CD4-positive, alpha-beta T cell treated with Interleukin-4 for 4 hours (primary cell): ENCODE measurements at places on chromosomes 1 and 21.

DNA sequence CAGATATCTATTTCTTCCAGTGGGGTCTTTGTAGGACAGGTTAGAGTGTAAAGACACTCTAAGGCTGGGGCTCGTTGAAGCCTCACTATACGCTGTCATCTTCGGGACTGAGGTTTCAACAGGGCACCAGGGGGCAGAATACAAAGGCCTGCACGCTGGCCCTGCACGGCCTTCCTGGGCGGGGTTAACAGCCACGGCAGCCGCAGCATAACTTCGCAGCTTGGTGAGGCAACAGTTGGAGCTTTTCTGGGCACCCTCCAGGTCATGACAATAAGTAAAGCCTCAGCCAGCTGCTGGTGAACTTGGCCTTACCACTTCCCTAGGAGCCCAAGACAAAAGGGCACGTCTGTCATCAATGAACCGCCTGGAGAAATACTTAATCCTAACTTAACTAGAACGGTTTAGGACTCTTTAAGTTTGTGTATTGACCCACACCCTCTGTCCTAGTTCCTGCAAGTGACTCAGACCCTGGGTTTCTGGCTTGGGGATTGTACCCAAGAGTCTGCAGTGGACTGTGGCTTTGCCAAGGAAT, 2.3 kb upstream of the RUNX1 start:
- DNase-seq: peak; percentile 89

DNA sequence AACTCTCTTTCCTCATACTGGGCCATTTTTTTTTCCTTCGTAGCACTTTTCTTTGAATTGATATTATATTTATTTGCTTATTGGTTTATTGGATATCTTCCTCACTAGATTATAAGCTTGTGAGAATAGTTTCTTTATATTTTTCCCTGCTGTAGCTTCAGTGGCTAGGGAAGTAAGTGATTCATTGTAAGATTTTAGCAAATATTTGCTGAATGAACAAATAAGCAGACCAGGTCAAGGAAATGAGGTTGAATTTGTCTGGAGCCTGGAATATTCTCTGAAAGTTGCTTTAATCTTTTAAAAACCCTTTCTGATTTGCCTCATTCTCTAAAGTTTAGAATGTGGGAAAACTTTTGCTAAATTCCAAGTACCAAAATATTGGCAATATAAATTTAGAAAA, 80.2 kb downstream of the RABGAP1L start:
- DNase-seq: no peak

GRCh38 chr1:166701603-166702100, 137.6 kb upstream of the POGK start:
- DNase-seq: no peak

- DNase-seq: no peak
Measured at GRCh38 chr1:99527078-99527477, 118.8 kb upstream of the PALMD start.

- no peak for DNase-seq
Measured at GRCh38 chr1:178573330-178573729, 60.4 kb downstream of the TEX35 start.

GRCh38 chr1:223266632-223267172, 97.3 kb downstream of the SUSD4 start:
- DNase-seq: no peak

GRCh38 chr1:200526709-200527612, 93.6 kb downstream of the KIF14 start:
- no peak for DNase-seq

DNA sequence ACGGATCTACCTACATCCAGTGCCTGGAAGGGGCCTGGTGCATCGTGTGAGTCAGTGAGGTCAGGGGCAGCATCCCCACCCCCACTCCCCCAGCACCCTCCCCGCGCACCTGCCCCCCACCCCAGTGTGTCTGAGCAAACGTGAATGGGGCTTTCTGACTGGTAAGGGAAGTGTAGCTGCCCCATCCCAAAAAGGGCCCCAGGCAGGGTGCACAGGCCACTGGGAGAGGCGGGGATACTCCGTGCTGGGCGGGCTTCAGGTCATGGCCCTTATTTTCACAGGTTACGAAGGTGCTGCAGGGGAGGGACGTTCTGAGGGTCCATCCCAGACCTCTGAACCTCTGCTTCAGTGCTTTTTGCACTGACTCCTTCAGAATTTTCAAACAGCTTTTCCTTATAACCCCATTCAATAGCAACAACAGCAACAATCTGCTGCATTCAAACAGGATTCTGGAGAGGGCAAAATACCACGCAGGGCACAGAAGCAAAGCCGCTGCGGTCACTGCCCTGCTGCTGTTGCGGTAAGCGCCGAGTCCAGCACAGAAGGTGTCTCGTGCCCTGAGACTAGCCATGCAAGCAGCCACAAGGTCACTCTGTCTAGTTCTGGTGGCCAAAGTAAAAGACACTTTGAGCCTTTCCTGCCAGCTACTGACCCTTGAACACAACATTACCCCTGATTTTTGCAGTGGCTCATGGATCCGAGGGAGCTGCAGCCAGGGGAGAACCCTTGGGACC, 10.3 kb downstream of the TTC34 start:
- no peak for DNase-seq

- no peak for DNase-seq
Measured at GRCh38 chr1:33092438-33092837, 11.5 kb downstream of the AZIN2 start.

DNA sequence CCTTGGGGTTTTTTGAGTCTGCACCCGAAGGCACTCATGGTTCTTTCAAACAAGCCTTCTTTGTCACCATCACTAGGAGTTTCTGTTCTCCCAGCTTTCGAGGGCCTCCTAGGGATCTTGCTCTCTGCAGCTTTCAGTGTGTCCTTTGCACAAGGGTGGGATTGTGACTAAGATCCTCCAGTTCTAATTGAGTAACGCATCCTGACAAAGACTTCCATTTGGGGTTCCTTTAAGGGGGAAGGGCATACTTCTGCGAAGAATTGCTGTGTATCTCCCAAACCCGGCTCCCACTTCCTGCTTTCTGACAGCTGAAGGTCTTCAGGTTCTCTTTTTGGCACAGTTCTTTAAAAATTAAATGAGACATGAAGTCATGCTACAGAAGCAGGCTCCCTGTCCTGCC, 139.4 kb downstream of the EDEM3 start:
- no peak for DNase-seq

DNA sequence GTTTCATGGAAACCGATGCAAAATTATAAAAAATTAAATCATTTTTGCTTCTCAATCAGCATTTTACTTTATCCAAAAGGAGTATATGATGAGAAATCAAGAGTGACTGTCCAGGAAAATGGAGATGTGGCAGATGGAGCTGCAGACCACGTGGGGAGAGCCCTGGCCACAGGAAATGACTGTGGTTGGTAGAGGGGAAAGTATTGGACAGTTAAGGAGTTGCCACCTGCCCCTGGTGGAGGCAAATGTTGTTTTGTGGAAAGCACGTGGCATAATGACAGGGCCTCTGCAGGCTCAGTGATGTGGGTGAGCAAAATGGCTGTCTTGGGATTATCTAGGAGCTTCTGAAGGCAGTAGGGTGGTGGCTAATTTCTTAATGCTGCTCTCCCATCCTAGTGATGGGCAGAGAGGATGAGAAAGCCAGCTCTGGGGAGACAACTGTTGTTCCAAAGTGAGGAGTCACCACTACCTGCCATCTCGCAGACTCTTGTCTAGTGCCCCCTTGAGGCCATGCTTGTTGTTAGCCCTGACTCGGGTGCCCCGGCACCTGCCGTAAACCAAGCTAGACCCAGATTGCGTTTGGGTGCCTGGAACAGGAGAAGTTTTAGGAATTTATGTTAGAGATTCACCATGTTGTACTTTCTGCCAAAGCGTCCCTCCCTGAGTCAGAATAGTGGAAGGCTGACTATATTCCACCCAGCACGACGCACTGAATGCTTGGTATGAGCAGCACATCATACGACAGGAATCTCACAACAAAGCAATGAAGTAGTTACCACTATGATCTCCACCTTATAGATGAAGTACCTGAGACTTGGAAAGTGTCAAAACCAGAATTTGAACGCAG, 144.0 kb downstream of the ROR1 start:
- DNase-seq: no peak

- no peak for DNase-seq
Measured at GRCh38 chr1:179217943-179218507, 11.5 kb downstream of the ABL2 start.

GRCh38 chr1:210293171-210293607, 35.5 kb upstream of the HHAT start:
- DNase-seq: no peak

- no peak for DNase-seq
Measured at GRCh38 chr21:45513003-45513717, 29.1 kb downstream of the SLC19A1 start.

GRCh38 chr21:16454399-16454798, 724.6 kb downstream of the USP25 start:
- no peak for DNase-seq
